ENCODE measurements at places on chromosomes 3 and 15.

GRCh38 chr3:129560269-129560787 is 17.4 kb downstream of the H1-8 start:
- DNase-seq, result peak; percentile 23

DNA sequence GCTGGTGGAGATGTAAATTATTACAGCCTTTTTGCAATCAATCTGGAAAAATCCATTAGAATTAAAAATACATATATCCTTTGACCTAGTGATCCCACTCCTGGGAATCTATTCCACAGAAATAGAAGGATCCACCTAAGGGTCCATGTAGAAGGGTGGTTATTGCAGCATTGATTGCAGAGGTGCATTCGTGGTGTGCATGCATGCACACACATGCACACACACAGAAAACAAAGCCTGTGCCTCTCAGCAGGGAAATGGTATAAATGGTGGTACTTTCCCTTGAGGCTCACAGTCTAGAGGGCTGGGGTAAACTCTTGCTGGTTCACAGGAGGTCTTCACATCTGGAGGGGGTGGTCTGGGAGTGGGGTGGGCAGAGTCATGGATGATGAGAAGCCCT is 19.4 kb upstream of the ADPGK start:
- DNase-seq, result no peak

GRCh38 chr15:44261007-44261706 is 27.4 kb upstream of the GOLM2 start:
- no peak for DNase-seq

DNA sequence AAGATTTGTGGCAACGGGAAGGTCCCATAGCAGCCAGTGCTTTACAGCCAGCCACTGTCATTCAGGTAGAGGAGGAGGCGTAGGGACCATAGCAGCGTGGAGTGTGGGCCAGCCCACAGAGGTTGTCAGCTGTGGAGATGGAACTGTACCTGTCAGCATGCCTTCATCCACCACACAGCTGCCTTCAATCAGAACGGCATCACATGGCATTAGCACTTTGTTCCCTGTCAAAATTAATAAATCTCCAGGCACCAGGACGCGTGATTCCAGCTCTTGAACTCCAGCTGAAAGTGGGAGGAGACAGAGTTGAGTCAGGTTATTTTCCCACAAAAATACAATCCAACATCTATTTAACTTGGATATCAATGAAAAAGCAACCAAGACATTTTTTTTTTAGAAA is 84.0 kb downstream of the ATP13A4 start:
- no peak for DNase-seq

- no peak for DNase-seq
These were observed 249.3 kb upstream of the THBS1 start for GRCh38 chr15:39331584-39331983.

GRCh38 chr3:173395412-173396181 is 1.9 kb upstream of the NLGN1 start:
- peak; percentile 80 for DNase-seq

DNA sequence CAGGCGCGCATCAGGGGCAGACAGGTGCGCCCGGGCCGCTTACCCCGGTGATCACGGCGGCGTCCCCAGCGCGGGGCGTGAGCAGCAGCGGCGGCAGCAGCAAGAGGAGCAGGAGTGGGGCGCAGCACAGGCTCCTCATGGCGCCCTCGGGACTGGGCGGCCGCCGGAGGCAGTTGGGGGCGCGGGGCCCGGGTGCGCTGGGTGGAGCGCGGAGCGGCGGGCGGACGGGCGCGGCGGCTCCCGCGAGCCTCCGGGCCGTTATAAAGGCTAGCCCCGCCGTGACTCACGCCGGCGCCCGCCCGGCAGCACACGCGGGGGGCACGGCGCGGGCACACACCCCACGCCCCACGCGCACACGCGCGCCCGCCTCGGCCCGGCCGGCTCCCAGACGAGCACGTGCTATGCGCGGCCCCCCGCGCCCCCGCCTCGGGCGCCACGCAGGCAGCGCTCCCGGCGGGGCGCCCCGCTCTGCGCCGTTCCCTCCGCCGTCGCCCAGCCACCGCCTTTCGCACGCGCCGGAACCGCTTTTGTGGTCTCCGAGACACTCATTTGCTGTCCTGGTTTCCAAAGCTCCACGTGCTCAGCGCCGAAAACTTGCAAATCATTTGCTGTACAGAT is at the start of gene PROK2:
PROK2 (minus strand) TSS at position 235 of the 618 bp plus-strand sequence; CDS start at position 139, 96 bp downstream.
- DNase-seq, result peak; percentile 59

DNA sequence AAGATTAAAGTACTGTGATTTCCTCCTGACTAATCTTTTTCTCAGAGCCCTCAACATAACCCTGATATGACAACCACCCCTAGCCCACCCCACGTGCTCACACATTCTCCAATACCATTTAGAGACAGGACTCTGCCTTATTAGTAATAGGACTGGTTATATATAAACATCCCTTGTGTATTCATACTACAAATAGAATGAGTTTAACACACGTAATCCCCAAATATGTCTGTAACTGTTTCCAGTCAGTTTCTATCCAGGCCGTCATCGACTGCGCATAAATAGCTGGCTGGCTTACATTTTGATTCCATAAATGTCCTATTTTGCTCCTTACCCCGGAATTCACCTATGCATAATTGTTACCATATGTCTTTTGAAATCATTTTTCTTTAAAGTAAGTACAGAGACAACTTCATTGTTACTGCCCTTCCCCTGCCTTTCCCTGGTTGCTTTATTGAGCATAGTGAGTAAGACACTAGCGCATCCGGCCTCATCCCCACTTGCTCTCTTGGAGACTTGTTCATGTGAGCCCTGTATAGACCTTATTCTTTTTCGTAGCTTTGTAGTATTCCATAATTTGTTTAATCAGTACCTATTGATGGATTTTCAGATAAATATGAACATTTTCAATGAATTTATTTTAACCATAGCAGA is 3.5 kb upstream of the P2RY14 start:
- no peak for DNase-seq

DNA sequence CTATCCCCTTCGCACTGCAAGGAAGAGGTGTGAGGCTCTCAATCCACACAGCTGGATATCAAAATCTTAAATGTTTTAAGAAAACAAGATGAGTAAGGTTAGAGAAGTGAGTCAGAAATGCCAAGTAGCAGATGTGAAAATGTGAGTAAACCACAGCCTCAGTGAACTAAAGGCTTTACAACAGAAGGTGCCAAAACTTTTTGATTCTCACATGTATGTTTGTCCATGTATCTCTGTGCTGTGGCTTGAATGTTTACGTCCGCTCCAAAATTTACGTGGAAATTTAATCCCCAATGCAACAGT is 126.8 kb upstream of the PFN2 start:
- DNase-seq, result no peak

- no peak for DNase-seq
These were observed 114.0 kb downstream of the CYP19A1 start for GRCh38 chr15:51224428-51224827.

GRCh38 chr15:41634072-41634626 is 26.1 kb upstream of the MGA start:
- no peak for DNase-seq

- peak; percentile 21 for DNase-seq
These were observed 64.9 kb downstream of the ATP10A start for GRCh38 chr15:25797936-25798901.
